ENCODE measurements at places on chromosomes 6 and 20. TPM values are rescaled to one million over a fixed set of nuclear protein-coding genes. Genes with fewer than 3 reads are reported as not detected.
A peak's percentile ranks its signal among the peaks of the same experiment; 100 is the strongest.

- peak; percentile 52 for DNase-seq
- H3K4me3 ChIP-seq = no peak overlapping the region
- H3K27ac ChIP-seq = no peak overlapping the region
- peaks cover 11% of the 10 kb centered on the region for H3K4me1 ChIP-seq
- H3K36me3 ChIP-seq = peaks cover 5% of the 10 kb centered on the region
Measured at GRCh38 chr6:44096612-44097011, 30.6 kb downstream of the MRPL14 start.

Gene SLC22A2
- not detected for total RNA-seq

DNA sequence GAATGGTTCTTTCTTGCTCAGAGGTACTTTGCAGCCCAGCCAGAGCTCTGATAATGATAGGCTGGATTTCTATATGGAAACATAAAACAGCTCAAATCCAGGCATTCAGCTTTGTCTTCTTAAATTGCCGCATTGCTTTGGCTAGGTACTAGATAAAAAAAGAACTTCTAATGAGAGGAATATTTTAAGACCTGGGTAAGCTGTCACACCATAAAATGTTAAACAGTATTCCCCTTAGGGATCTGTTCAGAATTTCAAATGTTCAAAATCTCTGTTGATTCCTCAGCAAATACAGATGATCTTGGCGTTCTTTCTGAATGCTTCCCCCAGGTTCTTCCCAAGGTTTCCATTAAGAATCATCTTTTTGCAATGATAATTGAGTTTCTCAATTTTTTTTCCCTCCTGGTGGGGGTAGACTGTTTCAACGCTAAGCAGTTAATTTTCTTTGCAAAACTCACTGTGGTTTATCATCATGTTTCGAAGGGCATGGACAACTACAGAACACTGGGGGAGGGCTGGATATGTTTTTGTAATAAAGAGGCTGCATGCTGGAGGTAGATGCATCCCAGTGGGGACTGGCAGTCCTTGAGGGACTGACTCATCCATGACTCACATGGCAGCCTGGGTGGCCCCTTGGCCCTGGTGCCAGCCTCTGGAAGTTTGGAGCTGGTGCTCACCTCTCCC, 31.0 kb downstream of the TIAM2 start:
- H3K27ac ChIP-seq = peak overlapping the region; percentile 88
- DNase-seq = no peak
- H3K4me1 ChIP-seq = peaks cover 46% of the 10 kb centered on the region
- no peak overlapping the region for H3K4me3 ChIP-seq
- H3K36me3 ChIP-seq = no peaks in the 10 kb centered on the region

DNA sequence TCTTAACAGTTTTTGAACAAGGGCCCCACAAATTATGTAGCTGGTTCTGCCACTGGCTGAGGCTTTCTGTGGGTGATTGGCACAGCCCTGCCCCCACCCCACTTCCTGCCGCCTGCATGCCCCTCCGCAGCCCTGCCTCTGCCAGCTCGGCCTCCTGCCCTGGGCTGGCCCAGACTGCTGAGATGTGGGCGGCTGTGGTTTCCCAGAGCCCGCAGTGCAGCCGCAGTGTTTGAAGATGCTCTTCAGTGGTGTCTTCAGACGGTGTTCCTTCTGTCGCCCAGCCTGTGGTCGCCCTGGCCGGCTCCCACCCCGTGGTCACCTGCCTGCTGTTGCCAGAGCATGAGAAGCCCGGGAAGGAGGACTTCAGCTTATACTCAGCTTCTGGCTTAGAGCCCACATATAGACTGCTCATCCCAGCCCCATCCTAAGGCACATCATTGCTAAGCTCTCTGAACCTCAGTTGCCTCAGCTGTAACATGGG, 154.3 kb downstream of the VEGFA start:
- peaks cover 3% of the 10 kb centered on the region for H3K27me3 ChIP-seq
- H3K27ac ChIP-seq = peak overlapping the region; percentile 79
- no peak for DNase-seq
- H3K36me3 ChIP-seq = peaks cover 3% of the 10 kb centered on the region

DNA sequence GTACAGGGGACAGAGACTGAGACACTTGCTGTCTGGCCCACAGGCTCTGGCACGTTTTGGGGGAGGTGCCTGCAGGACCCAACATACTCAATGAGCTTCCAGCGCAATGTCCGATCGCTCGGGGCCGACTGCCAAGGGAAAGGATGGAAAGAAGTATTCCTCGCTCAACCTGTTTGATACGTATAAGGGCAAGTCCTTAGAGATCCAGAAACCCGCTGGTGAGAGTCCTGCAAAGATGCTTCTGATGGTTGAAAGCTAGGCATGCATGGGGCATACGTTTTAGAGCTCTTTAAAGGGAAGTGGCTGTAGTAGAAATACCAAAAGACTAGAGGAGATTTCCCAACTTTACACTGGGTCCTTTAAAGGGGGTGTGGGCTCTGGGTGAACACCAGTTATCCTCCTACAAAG, 2.2 kb downstream of the PRRC2A start:
- peak overlapping the region; percentile 98 for H3K4me3 ChIP-seq
- H3K36me3 ChIP-seq = peaks cover 30% of the 10 kb centered on the region
- no peaks in the 10 kb centered on the region for H3K27me3 ChIP-seq
- peak overlapping the region; percentile 91 for H3K27ac ChIP-seq
- peaks cover 26% of the 10 kb centered on the region for H3K4me1 ChIP-seq

DNA sequence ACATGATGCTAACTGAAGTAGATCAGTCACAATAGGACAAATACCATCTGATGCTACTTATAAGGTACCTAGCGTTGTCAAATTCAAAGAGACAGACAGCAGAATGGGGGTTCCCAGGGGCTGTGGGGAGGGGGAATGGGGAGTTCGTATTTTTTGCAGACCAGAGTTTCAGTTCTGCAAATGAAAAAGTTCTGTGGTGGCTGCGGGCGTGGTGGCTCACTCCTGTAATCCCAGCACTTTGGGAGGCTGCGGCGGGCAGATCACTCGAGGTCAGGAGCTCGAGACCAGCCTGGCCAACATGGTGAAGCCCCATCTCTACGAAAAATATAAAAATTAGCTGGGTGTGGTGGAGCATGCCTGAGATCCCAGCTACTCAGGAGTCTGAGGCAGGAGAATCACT, 68.1 kb downstream of the SLC22A23 start:
- peaks cover 6% of the 10 kb centered on the region for H3K4me1 ChIP-seq
- no peak for DNase-seq
- H3K27me3 ChIP-seq = no peaks in the 10 kb centered on the region
- no peak overlapping the region for H3K4me3 ChIP-seq
- H3K36me3 ChIP-seq = peaks cover 7% of the 10 kb centered on the region
